ENCODE measurements at places on chromosomes 16 and 17.
A peak's percentile ranks its signal among the peaks of the same experiment; 100 is the strongest.

DNA sequence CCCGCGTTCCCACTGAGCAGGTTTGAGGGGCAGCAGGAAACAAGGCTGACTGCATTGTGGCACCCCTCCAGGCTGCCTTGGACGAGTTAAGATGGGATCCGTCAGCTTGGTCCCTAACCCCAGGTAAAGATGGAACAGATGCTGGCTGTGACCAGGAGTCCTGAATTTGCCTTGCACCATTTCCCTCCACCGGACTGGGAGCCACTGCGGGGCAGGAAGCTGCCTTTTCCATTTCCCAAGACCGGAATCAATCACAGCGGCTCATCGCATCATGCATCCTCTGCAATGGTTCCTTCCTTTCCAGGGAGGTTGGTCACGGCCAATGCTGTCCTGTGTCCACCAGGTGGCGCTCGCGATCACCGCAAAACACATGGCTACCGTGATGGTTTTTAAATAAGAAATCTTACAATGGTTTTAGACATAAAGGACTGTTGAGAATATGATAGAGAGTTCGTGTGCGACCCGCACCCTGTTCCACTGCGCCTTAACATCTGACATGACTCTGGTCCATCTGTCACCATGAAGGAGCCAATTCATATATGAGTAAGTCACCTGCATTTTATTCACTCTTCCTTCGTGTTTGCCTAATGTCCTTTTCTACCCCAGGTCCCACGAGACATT lies 6.8 kb upstream of the MEAK7 start:
- peak; percentile 92 for DNase-seq

DNA sequence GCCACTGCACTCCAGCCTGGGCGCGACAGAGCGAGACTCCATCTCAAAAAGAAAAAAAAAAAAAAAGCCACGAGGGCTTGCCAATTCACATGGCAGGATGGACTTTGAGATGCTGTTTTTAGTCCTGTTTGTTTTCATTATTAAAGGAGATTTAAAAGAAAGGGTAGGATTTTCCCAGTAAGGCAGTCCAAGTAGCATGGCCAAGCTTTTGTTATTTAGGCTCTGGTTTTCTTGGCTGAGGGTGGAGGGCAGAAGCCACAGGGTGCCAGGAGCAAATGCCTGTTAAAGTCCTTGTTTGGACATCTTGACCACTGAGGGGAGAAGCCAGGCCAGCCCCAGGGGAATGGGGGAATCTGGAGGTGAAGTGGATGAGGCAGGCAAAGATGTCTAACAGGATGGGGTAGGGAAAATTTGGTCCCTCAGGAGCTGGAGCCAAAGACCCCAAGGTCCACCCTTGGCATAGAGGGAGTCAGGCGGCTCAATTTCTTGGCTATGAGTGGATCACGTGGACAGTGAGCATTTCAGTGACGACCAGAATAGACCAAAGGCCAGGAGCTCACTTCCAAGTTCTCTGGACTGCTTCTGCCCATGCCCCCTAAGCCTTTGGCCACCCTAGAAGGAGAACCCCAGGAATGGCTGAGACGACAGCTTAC lies 20.8 kb upstream of the PLLP start:
- no peak for DNase-seq

DNA sequence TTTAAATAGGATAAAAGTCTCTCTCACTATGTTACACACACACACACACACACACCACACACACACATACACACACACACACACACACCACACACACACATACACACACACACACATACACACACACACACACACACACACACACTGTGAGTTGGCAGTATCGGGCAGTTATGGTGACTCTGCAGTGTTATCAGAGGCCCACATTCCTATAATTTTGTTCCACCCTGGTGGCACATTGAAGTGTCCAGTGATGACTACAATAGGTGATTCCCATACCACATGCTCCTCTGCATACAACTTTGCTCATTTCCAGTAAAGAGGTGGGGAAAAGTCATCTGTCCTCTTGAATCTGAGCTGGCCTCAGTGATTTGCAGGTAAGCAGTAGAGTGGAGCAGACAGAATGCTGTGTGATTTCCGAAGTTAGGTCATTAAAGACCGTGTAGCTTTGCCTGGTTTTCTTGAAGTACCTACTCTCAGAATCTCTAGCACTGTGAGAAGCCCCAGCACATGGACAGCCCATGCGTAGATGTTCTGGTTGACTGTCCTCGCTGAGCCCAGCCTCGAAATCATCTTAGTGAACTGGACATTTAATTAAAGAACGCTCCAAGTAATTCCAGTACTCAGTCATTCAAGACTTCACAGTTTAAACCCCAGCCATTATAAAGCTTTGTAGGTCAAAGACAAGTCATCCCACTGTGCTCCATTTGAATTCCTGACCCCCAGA lies 836.6 kb upstream of the SOX9 start:
- no peak for DNase-seq

- no peak for DNase-seq
Observed at GRCh38 chr16:83733301-83733700, 74.5 kb upstream of the HSBP1 start.

DNA sequence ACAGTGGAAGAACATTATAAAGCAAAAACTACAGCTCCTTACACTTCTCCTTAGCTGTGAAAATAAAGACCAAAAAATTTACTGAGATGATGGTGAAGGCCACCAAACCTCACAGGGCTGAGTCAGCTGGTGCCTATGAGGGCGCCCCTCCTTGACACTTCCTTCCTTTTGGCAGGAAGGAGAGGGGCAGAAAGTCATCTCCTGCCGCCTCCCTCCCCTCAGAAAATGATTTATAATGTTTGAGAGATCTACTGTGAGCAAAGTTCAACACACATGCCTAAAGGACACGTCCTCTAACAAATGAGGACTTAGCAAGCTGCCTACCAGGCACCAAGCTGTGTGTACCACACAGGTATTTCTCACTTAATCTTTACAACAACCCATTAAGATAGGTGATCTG lies 245.7 kb downstream of the PRKCA start:
- no peak for DNase-seq

DNA sequence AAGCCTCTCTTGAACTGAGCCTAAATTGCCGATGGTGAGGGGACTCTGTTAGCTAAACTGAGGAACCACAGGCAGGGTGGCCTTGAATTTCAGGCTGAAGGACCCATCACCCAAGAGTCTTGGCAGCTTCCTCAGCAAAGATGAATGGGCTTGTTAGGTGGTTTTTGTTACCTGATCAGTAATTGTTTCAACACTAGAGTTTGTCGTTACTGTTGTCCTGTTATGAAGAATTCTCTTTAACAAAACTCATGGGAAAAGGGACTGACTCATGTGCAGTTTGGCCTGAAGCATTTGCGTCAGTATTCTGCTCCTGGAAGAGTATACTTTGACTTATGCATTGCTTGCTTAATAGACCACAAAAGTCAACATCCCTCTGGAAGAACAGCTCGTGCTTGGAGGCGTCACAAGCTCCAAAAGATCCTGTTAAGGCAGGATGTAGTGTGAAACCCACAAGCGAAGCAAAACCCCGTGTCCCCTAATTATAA lies 206.0 kb downstream of the IRX3 start:
- DNase-seq, result no peak

GRCh38 chr17:50261051-50261915 lies 13.0 kb upstream of the TMEM92 start:
- DNase-seq, result no peak

DNA sequence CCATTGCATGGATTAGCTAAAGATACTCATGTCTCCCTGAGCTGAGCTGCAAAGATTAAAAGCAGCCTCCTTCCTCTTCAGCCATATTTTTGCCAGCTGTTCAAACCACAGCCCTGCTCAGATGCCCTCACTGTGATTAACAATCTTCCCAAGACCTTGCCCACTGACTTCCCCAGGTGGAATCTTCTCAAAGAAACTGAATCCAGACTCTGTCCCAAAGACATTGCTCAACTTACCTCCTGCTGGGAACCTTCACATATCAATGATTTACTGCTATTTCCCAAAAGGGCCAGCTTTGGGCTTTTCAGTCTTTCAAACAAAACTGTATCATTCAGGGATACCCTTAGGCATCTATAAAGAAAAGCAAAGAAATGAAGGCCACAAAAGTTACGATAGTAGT lies 9.2 kb downstream of the C17orf67 start:
- DNase-seq, result no peak

DNA sequence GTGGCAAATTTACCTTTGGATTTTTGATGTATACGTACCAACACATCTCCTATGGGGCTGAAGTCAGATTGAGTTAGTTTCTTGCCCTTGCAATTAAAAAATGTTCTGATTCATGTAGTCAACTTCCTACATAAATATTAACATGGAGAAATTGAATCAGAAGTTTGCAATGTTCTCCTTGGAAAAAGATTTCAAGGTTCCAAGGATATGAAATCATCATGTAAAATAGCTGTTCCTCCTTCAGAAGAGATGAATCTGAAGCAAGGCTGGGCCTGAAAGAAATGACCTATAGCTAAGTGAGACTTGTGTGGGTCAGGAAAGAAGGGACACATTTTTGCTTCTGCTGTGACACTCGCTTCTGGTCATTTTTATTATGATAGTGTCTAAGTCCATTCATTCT lies 131.7 kb downstream of the RGS9 start:
- no peak for DNase-seq

DNA sequence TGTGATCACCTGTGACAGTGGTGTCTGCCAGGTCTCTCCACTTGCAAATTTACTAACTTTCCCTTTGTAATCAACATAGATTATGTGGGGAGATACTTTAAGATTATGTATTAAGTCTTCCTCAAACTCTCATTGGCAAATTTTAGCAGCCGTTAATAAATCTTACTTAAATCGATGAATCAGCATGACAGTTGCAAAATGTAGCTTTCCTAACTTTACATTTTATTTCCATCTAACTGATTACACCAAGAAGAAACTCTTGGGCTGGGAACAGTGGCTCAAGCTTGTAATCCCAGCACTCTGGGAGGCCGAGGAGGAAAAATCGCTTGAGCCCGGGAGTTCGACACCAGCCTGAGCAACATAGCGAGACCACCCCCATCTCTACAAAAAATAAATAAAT lies 23.3 kb upstream of the CPNE2 start:
- DNase-seq, result peak; percentile 32

- no peak for DNase-seq
Observed at GRCh38 chr16:23453338-23454052, 506 bp upstream of the COG7 start.

- DNase-seq, result no peak
Observed at GRCh38 chr17:80377798-80378197, 37.2 kb upstream of the ENDOV start.

- no peak for DNase-seq
Observed at GRCh38 chr16:65771707-65772106, 594.8 kb upstream of the CDH5 start.

DNA sequence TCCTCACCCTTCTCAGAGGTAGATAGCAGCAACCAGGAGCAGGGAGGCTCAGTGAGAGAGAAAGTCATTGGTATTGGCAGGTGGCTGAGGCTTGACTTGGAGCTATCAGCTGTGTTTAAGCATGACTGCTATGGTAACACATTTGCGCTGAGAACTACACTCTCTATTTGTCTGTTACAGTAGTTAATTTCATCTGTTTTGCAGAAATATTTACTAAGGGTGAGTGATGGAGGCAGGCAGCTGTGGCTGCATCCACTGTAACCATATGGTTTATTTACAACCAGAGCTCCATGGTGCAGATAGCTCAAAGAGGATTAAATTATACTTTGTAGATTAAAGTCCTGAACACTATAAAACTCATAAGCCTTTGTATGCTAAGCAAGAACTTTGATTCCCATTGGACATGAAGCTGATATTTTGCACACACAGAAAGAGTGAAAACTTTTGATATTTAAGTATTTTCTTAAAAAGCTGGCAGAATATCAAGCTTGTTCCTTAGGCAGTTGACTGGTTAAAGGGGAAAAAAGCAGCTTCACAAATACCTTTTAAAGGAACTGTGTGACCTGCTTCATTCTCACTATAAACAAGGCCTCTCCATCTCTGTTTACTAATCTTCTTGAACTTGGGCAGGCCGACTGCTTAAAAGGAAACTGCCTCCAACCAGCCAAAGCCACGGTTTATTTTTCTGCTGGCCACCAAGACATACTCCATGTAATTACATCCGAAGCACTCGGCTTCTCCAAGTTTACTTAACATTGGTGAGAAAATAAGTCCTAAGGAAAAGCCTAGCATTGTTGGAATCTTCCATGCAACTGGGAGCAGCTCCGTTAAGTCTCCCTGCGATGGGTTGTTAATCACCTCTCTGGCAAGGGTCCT lies 299.8 kb upstream of the ZFHX3 start:
- no peak for DNase-seq

DNA sequence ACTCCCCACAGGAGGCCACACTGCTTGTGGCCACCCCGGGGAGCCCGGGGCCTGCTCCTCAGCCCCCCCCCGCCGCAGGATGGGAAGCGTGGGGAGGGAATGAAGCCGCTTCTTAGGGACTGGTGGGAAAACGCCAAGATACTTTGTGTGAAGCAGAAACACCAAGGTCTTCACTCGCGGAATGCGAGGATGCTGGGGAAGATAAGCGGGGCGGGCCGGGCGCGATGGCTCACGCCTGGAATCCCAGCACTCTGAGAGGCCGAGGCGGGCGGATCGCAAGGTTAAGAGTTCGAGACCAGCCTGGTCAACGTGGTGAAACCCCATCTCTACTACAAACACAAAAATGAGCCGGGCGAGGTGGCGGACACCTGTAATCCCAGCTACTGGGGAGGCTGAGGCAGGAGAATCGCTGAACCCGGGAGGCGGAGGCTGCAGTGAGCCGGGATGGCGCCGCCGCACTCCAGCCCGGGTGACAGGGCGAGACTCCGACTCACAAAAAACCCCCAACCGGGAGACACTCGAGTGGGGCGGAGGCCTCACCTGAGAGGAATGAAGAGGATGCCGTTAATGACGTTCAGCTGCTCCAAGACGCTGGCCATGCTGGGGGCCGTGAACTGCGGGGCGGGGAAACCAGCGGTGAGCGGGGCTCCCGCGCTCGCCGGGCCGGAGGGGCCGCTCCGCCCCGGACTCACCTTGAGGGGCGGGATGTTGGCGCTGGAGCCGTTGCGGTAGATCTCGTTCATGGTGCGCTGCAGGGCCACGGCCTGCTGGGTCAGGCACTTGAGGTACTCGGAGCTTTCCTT lies 20.3 kb downstream of the CLUH start:
- DNase-seq, result no peak

- DNase-seq, result no peak
Observed at GRCh38 chr16:58756650-58757332, 22.7 kb upstream of the GOT2 start.

- peak; percentile 89 for DNase-seq
Observed at GRCh38 chr17:76540381-76541300, 797 bp downstream of the PRCD start.

- no peak for DNase-seq
Observed at GRCh38 chr17:50075446-50076032, 19.6 kb upstream of the PDK2 start.

All from suppressor macrophage treated with lipopolysaccharide for 4 hours (primary cell).